Erythroblast (primary cell): ENCODE measurements at places on chromosomes 3 and 15.
A peak's percentile ranks its signal among the peaks of the same experiment; 100 is the strongest.

DNA sequence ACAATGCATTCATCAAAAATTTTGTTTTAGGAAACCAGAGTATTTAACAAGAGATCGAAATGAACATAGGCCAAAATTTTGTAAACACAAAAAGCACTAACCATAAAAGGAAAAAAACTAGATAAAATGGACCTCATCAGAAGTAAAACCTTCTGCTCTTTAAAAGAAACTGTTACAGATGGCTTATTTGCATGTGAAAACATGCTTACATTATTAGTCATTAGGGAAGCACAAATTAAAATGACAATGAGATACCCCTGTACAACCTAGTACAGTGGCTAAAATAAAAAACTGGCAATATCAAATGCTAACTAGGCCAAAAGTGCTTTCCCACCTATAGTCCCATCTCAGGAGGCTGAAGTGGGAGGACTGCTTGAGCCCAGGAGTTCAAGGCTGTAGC, 19.3 kb downstream of the UBR1 start:
- no peak for DNase-seq

DNA sequence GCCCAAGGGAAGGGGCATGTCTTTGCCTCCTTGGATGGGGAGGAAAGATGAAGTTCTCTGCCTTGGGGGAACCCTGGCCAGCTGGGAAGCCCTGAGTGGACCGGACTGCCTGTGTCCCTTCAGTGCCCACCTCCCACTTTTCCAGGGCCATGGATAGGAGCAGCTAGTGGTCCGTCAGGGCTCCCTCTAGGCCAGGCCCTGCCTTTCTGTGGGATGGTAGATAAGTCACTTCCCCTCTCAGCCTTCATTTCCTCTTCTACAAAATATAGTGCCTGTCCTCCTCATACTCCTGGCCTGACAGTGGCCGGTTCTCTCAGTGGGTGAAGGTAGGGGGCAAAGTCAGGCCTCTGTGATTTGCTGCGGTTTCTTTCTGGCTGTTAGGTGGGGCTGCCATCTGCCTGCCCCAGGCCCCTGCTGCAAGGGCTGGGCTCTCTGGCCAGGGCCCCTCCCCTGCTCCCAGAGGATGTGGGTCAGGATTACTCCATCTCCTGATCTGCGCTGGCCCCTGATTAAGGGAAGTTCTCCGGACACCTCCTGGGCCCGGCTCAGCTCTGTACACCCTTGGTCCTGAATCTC, 1.4 kb downstream of the PLEKHO2 start:
- peak; percentile 18 for DNase-seq

GRCh38 chr3:32224016-32224516, 14.4 kb upstream of the CMTM8 start:
- no peak for DNase-seq

- no peak for DNase-seq
These were observed 5.6 kb upstream of the ASB14 start for GRCh38 chr3:57298041-57298440.

GRCh38 chr15:25891081-25891480, 28.0 kb upstream of the ATP10A start:
- DNase-seq, result no peak

DNA sequence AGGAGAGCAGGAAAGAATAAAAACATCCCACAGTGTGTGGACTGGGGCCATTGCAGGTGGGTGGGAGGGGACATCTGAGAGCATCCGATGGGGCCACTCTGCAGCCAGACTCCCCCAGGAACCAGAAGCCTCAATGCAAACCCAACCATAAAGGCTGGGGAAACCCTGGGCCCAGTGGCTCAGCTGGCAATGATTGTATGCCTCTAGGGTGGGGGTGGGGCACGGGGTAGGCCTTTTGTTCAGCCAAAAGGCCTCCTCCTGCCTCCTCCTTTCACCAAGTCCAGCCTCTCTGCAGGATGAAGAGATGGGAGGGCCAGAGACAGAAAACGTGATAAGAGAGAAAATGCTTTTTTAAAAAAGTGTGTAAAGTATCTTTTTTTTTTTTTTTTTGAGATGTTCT, 45.5 kb upstream of the HERC1 start:
- no peak for DNase-seq

GRCh38 chr3:94587291-94587690, 524.4 kb downstream of the NSUN3 start:
- DNase-seq, result no peak

DNA sequence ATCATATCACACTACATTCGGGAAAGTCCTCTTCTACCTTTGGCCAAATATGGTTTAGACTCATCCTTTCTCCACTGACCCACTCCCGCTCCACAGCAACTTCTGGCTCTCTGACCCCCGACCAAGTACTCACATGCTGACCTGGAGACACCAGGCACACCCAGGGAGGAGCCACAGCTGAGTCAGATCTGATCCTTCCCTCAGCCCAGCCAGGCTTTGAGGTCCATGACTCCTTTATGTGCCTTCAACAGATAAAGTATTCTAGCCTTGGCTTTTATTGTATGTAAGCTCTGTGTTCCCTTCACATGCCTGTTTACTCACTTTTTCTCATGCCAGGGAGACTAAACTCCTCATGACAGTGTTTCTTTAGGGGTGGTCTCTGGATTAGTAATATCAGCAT, 166.9 kb upstream of the UMPS start:
- DNase-seq, result peak; percentile 5

GRCh38 chr3:174016186-174016585, 618.6 kb downstream of the NLGN1 start:
- DNase-seq, result no peak

- peak; percentile 81 for DNase-seq
These were observed 81.5 kb downstream of the CPN2 start for GRCh38 chr3:194269610-194270145.

DNA sequence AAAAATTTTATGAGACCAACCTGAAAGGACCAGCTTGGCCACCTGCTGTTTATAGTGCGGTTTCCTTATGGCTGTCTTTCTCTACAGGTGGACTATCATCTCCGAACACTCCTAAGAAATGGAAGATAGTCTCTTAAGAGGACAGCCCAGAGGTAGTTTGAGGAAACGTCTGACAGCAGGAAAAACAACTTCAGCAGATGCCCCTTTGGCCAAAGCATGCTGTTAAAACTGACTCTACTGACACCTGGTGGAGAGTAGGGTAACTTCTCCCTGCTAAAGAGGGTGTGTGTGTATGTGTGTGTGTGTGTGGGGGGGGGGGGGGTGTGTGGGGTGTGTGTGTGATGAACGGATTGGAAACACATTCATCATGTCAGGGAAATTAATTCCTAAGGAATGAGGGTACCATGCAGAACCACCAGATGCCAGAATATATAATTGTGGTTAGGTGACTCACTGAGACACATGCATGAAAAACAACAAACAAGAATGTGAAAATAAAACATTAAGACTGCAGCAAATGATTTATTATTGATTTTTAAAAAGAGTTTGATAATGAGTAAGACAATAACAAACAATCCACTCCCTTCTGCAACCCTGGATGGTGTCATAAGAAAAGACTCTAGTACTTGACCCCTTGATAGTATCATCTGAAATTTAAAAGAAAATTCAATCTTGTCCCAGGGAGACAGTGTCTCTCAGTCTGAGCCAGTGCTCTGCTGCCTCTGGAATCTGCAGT, 256.5 kb downstream of the THRB start:
- DNase-seq, result peak; percentile 81

- DNase-seq, result no peak
These were observed 34.0 kb upstream of the RPP14 start for GRCh38 chr3:58271901-58272501.

DNA sequence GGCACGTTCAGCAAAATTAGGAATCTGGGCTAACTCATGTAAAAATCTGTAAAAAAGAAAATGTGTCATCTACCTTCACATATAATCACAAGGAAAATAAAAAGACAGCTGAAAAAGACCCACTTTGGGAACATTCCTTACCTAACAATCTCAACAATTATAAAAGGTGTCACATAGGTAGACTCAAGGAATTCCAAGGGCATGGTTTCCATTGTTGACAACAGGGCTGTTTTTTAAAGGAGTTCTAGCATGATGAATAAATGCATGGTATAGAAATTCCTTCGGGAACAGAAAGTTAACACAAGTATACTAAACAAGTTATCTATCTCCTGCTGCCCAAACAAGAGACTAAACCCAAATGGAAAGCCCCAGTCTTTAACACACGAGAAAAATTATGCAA, 184.2 kb downstream of the GREM1 start:
- DNase-seq, result no peak

DNA sequence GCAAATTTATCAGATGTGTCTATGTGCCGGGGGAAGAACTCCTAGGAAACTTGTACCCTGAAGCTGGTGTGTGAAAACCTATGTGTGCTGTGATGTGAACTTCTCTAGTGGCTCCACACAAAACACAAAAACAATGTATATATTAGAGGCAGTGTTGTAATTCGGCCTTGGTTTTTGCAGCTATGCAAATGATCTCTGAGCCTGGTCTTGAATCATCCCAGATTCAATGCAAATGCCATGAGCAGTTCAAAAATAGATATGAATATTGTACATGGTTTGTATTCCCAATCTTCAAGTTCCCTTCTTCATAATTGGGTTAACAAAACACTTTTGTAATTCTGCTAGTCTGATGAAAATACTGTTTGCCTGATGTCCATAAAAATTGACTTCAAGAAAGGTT, 152.6 kb downstream of the MFSD1 start:
- no peak for DNase-seq

GRCh38 chr3:13280811-13281506, 139.2 kb downstream of the NUP210 start:
- DNase-seq, result no peak

GRCh38 chr3:111080413-111080812, 8.8 kb downstream of the NECTIN3 start:
- DNase-seq, result peak; percentile 2

DNA sequence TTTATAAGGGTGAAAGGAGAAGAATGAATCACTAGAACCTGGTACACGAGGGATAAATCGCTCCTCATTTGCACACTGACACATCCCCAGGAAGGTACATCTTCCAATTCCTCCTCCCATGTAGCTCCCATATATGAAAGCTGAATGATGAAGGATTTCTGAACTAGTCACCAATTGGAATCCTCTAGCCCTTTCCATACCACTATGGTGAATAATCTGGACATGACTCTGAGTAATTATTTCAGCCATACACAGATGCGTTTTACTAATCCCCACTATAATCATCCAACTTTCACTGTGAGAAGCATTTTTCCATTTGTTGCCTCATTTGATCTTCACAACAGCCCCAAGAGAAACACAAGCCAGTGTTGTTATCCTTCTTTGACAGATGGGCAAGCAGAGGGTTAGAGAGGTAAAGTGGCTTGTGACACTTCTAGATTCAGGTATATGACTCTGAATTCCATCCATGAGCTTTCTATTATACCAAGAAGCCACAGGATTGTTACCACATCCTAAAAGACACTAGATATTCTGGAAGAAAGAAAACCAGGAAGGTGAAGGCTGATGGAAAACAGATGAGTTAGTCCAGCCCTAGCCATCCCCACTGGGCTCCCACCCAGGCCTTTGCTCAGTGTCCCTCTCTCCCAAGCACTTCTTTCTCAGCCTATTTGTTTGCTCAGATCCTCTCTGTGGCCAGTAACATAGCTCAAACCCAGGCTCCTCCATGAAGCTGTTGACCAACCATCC, 22.2 kb upstream of the BCL6 start:
- DNase-seq, result no peak

DNA sequence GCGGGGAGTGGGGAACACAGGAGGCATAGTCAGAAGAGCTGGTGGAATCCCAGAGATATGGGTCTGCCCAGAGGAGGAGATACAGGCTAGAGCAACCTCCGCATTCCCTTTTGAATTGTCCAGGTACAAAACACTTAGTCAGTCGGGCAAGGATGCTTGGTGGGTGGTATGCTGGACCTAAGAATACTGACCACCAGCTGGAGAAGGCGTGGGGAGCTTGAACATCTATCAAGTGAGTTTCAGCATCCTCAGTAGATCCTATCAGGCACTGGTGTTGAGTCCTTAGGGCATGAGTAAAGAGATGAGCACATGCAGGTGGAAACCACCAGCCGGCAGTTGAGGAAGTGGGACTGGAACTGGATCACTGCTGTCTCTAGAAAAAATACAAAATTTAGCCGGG, 14.7 kb upstream of the DIS3L start:
- no peak for DNase-seq

- no peak for DNase-seq
These were observed 66.4 kb downstream of the PTPRG start for GRCh38 chr3:61627768-61628185.

DNA sequence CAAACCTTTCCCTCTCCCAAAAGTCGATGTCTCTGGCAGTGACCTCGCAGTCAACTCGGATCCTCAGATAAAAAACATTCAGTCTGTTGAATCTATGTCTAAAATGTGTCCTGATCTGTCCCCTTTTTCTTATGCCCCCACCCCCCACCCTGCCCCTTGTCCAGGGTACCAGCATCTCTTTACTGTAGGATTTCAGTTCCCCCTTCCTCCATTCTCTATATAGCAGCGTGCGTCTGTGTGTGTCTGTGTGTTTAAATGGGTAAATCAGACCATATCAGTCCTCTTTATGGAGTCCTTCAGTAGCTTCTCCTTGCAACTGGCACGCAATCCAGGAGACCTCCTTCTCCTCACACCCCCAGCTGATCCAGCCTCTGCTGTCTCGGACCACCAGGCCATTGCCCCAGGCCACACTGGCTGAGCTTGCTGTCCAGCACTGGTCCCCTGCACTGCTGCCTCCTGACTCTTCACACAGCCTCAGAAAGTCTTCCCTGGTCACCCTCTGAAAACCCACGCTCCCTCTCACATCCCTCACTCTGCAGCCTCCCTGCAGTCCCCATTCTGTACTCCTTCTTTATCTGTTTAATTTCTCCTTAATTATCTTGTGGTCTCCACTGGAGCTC, 1.5 kb downstream of the LRRK1 start:
- DNase-seq, result no peak
